ENCODE measurements at places on chromosomes 12 and 14.

DNA sequence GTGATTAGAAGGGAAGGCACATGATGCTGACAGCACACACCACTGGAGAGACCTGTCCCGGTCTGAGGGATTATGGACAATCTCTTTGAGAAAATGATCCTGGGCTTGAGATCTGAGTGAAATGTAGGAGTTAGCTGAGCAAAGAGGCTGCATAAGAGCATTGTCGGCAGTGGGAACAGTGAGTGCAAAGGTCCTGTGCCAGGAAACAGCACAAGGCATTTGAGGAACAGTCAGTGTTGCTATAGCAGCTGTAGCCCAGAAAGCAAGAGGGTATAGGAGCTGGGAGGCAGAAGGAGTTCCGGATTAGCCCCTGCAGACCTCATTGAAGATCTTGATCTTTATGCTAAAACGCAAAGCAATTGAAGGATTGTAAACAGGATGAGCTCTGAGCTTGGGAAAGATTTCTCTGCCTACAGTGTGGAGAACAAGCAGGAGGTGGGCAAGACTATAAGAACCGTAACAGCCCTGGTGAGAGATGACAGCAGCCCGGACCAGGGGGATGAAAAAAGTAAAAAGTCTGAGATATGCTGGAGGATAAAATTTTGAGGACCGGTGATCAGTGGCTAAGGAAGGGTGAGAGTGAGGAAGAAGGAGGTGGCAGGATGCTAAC is 28.5 kb downstream of the CFL2 start:
- no peak for DNase-seq

DNA sequence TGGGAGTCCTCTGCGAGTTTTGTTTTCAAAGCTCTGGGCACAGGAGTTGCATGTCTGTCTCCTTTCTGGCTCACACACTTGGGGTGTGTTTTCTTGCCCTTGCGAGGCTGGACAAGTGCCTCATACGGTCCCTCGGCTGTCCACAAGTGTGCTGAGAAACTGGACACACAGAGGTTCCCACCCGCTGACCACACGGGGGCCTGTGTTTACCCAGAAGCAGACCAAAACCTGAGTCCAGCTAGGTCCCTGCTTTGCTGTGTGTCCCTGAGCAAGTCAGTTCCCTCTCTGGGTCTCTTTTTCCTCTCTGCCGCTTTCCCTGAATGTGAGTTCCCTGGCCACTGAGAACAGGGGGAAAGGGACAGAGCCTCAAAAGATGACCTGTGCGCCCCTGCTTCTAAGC is 678 bp upstream of the OAS2 start:
- no peak for DNase-seq

DNA sequence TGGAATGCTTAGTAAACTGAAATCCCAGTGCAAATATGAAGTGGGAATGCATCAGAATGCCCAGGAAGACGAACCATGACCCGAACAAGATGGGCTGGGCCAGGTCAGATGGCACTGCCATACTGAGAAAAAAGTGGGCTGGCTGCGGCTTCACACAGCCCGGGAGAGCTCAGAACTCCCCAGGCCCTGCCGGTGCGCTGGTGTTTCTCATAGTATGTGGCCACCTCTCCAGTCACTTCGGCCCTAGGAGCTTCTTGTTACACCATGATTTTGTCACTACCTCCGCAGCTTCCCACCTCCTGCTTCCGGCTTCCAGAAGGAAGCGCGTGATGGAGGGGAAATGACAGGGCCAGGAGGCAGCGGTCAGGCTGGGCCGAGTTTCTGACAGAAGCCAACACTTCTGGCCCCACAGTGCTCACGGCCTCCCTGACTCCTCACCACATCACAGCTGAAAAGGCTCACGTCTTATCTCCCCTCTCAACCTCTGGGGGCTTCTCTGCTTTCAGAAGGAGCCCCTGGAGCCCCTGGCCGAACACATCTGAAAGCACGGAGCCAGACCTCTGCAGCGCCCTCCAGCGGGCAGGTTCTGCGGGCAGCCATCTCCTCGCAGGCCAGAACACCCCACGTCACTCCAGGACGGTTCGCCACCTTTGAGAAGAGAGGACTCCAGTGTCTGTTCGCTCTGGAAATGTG is 30.7 kb downstream of the DAD1 start:
- DNase-seq: peak; percentile 47

DNA sequence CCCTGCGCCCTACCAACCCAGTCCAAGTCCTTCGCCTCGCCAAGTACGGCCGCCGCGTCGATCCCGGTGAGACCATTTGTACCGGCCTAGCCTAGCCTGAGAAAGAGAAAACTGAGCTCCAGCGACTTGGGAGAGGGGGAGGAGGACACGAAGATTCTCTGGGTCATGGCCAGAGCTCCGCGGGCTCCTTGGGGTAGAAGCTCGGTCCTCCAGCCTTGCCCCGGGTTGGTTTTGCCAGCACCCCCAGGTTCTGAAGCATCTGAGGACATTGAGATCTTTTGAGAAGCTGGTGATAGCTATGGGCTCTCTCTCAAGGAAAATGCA is 7.3 kb downstream of the LHX5 start:
- no peak for DNase-seq

DNA sequence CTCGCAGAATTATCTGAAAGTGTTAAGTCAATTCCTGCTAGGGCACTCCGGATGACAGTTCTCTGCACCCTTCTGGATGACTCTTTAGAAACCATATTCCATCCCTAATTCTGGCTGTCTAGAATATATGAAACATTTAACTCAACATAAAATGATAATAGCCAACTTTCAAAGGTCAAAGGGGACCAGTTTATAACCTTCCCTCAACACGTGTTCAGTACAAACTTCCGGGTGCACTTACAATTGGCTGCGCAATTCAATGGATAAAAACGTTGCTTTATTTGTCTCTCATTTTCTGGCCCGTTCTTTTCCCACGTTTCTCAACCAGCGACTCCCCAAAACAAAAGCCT is 1.3 kb downstream of the SBNO1 start:
- DNase-seq: no peak

GRCh38 chr12:122265886-122266229 is 436 bp downstream of the VPS33A start:
- no peak for DNase-seq

GRCh38 chr12:125072496-125072895 is 7.3 kb downstream of the AACS start:
- DNase-seq: no peak

GRCh38 chr12:131250028-131250950 is 296.6 kb downstream of the ADGRD1 start:
- peak; percentile 36 for DNase-seq

GRCh38 chr12:125203145-125203765 is 138.0 kb downstream of the AACS start:
- DNase-seq: no peak

DNA sequence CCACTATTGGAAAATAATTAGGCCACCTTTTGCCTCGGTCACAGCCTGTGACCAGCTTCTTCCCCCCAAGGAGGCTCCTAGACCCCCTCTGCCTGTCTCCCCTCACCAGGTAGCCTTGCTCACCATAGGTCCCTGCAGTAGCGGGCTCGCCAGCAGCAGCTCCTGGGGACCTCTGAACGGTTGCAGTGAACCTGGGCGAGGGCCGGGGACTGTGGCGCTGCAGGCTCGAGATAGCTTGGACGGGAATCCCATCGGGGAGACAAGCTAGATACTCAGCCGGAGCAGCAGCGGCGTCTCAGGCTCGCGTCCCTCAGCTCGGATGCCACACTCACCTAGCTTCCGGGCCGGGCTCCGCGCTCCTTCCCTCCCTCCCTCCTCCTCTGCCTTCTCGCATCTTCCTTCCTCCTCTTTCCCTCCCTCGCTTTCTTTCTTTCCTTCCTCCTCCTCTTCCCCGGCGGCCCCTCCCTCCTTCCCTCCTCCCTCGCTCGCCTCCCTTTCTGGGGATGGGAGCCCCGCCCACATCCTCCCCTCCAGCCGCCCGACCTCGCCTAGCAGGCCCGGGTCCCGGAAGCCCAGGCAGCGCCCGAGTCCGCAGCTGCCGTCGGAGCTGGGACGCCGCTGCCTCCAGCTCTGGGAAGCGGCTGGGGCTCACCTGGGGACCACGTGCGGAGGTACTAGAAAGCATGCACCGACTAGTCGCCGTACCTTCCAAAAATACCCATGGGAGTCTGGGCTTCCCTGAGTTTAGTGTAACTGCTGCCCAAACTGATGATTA is at the start of gene BMP4:
BMP4 (minus strand) TSS at position 399 of the 775 bp plus-strand sequence. CDS start 4,603 bp downstream, outside the sequence.
- no peak for DNase-seq

- no peak for DNase-seq
Measured at GRCh38 chr14:96065661-96066459, 26.7 kb downstream of the C14orf132 start.

GRCh38 chr12:30796313-30796780 is 41.6 kb upstream of the CAPRIN2 start:
- peak; percentile 1 for DNase-seq

DNA sequence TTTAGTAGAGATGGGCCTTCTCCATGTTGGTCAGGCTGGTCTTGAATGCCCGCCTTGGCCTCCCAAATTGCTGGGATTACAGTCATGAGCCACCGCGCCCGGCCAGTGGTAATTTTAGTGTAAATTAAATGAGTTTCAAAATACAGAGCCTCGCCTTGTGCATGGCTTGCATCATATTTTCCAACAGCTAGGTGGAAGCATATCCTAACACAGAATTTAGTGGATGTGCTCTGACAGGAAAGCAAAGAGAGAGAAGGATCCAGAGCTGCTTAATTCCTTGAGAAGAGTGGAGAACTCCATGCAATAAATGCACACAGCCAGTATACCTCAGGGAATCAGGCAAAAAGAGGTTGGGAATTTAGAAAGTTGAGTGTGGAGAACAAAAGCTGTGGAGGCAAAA is 2.5 kb downstream of the OR6C2 start:
- no peak for DNase-seq

GRCh38 chr12:39392154-39392925 is 50.6 kb downstream of the KIF21A start:
- no peak for DNase-seq
